NCI-H187 (cell line): ENCODE measurements at places on chromosomes 7 and 10.
A peak's percentile ranks its signal among the peaks of the same experiment; 100 is the strongest.

DNA sequence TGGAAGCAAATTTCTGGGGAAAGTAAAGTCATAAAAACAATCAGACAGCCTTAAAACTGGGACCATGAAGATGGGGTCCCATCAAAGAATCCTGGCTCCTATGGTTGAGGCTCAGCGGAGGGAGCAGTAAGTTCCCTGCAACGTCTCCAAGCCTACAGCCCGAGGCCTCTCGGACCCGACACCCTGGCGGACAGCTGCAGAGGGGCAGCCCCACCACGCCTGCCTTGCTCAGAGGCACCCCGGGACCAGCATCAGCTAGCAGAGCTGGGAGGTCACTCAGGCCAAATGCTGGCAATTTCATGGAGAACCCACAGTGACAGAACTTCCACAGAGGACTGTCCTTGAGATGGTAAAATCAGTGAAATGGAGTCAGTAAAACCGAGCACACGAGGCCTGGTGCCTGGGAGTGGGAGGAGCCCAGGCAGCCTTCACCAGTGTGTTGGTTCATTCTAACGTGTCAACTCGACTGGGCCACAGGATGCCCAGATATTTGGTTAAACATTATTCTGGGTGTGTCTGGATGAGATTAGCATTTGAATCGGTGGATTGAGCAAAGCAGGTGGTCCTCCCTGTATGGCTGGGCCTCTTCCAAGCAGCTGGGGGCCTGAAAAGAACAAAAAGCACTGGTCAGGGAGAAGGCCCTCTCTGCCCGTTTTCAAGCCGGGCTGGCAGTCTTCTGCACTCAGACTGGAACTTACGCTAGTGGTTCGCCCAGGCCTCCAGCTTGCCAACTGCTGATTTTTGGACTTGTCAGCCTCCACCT lies 96.2 kb upstream of the INSIG1 start:
- DNase-seq, result no peak

DNA sequence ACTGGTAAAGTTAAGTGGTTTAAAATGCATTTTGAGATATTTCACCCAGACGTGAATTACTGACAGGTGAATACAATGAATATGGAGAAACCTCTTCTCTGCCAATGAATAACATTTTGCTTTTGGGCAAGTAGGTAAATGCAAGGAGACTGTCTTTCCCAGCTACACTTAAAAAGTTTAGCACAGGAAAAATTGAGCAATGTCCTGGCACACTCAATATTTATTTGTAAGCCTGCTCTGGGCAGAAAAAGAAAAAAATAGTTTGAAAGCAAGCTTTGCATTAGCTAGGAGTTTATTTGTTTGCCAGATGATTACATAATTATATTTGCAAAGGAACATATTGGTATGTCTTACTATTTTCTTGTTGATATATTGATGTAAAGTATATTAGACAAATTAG lies 624.2 kb downstream of the ACTR3B start:
- DNase-seq, result no peak

DNA sequence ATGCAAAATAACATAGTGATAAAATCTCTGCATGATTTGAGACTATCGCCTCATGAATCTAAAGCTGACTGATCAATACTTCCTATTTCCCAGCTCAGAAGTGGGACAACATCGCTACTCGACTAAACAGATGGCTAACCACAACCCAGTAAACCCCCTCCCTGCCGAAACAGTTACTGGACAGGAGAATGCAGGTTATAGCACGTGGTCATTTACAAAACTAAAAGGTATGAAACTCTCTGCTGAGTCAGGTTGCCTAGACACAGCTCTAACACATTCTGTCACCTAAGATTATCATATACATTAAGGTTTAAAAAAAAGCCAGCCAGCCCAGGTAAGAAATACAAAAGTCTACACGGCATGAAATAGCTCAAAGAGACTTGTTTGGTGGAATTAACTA lies 64.0 kb downstream of the CTBP2 start:
- DNase-seq, result no peak

GRCh38 chr10:48442090-48442808 lies 135.8 kb downstream of the MAPK8 start:
- no peak for DNase-seq

DNA sequence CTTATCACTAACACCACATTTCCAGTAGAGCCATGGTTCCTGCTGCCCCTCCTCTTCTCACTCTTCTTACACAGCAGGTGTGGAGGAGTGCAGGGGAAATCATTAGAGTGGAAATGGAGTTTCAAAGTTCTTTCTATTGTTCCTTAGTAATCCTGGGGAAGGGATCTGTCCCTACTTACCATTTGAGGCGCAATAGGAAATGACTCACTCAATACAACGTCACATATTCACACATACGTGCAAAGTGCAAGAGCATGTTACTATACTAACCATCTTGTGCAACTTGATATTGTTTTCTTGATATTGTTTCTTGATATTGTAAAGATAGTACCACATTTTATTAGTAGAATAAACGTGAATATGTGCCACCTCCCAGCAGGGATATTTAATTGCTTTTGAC lies 1010.2 kb downstream of the DNAJB9 start:
- no peak for DNase-seq

GRCh38 chr10:95513941-95514392 lies 47.2 kb downstream of the SORBS1 start:
- DNase-seq, result no peak

GRCh38 chr10:8144496-8144895 lies 90.0 kb downstream of the GATA3 start:
- DNase-seq, result no peak

- no peak for DNase-seq
These were observed 230.7 kb downstream of the VTI1A start for GRCh38 chr10:112677689-112678088.

- DNase-seq, result no peak
These were observed 559.4 kb downstream of the SUGCT start for GRCh38 chr7:40694026-40694809.

- DNase-seq, result no peak
These were observed 33.9 kb downstream of the MALSU1 start for GRCh38 chr7:23332910-23333612.

DNA sequence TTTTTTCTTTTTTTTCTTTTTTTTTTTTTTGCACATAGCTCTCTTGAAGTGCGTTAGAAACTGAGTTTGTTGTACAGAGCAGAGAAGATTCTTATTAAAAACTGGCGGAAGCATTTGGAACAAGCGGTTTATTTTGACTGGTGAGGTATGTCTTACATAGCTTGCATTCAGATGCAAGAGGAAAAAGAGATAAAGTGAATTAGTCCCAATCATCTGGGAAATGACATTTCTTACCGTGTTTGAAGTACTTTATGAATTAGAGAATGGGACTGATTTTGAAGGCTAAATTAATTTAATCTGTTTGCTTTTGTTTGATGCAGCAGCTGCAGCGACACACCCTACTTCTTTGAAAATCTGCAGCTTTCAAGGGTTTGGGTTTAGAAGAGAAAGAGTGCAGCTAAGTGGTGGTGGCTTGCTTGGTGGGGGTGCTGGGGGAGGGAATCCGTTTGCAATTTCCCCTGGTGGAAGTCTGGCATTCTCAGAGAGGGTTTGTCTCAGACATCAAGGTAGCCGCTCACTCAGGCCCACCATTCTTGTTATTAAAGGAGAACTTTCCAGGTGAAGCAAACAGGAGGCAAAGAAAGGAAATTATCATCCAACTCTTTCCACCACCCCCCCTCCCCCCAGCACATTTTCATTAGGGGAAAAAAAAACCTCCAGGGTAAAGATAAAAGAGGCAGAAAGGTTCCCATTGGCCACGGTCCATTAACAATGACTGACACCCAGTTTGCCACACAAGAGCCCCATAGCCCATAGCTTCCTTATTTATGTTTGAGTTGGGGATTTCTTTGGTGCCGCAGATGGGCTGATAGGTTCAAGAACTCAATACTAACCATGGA lies 231.7 kb downstream of the SKIDA1 start:
- DNase-seq, result peak; percentile 28

- DNase-seq, result no peak
These were observed 253.3 kb downstream of the PRPF18 start for GRCh38 chr10:13840036-13840435.

DNA sequence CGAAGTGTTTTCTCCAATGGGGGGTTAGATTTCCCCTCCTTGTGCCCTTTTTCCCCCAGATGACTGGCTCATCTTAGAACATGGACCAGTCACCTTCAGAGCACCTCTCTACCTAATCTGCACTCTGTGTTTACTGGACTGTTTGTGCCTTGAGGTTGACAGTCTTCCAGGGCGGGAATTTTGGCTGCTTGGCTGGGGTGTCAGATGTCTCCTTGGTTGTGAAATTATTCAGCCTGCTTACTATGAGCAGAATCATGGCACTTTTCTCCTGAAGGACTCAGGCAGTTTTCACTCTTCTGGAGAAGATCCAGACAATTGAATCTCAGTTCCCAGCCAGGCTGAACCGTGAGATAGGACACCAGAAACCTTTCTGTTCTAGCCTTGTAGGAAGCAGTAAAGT lies 60.3 kb upstream of the NFKB2 start:
- DNase-seq, result no peak

- no peak for DNase-seq
These were observed 91.8 kb upstream of the TMEM168 start for GRCh38 chr7:112882022-112882421.

GRCh38 chr7:80597875-80598274 lies 40.6 kb upstream of the CD36 start:
- no peak for DNase-seq

DNA sequence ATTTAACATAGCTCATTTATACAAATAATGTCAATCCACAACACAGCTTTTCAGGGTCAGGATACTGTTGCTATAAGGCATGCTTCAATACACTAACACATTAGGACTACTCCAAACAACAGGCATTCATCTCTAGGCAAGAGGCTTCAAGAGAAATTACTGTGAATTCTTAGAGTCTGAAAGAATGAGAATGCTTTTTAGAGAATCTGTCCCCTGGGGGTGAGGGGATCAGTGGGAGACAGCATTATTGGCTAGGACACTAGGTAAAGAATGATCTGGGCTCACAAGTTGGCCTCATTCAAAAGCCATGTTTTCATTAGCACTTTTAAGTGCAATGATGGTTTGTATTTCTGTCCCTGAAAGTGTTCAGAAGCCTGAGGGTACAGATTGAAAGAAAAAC lies 132.6 kb downstream of the SEMA3D start:
- DNase-seq, result no peak

DNA sequence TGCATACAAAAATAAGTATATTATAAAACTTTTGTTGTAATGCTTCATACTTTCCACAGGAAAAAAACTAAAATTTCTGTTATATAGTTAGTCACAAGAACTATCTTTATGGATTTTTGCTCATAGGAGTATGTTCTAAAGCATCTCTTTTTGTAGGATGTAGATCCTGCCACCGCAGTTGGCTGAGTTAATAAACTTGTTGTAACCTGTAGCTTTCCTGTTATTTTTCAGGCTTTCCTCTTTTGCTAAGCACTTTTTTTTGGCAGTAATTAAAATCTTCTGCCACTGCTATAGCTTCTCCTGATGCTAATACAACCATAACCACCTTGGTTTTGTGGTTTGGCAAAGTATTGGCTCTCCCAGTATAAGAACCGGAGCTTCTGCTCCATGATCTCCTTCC lies 60.3 kb downstream of the WNT2 start:
- DNase-seq, result no peak

GRCh38 chr7:120680985-120681384 lies 177.0 kb downstream of the TSPAN12 start:
- no peak for DNase-seq

- no peak for DNase-seq
These were observed 83.8 kb downstream of the COL13A1 start for GRCh38 chr10:69885379-69886013.

DNA sequence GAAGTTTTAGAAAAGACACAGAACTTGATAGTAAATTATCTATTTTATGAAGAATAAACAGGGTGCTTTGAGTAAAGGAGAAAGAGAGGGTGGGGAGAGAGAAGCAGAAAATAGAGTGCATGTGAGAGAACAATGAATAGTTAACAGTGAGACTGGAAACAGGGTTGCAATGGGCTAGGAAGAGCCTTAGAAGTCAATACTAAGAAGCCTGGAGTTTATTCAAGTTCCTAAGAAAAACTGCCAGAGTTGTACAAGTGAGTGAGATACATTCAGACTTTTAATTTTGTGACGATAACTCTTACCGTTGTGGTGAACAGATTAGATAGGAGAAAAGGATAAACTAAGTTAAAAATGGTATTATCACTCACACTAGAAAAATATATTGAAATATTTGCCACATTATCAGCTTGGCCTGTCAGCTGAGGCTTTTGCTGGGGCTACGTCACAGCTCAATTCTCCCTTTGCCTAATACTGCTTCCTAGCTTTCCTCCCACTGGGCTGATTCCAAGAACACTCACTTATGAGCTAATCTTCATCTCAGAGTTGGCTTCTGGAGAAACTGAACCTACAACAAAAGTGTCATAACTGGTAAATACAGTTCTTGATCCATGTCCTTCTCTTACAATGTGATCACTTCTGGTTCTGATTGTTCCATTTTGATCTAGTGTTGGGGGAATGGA lies 92.7 kb downstream of the SEMA3D start:
- DNase-seq, result no peak

GRCh38 chr10:43981232-43981631 lies 332.6 kb upstream of the ZNF32 start:
- no peak for DNase-seq

DNA sequence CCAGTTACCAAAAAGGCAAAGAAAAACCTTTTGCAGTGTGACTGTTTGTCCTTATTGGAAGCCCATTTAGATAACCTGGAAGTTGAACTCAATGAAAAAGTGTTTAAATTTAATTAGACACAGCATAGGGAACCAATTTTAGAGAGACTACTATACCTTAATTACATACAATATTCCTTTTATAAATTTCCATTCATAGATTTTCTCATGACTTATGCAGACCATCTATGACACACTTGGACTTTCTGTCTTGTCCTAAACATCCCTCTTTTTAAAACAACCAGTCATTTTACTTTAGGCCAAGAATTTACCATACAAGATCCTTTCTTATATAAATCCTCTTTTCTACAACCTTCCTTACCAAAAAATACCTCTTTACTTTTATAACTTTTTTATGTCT lies 61.6 kb downstream of the MTURN start:
- no peak for DNase-seq

DNA sequence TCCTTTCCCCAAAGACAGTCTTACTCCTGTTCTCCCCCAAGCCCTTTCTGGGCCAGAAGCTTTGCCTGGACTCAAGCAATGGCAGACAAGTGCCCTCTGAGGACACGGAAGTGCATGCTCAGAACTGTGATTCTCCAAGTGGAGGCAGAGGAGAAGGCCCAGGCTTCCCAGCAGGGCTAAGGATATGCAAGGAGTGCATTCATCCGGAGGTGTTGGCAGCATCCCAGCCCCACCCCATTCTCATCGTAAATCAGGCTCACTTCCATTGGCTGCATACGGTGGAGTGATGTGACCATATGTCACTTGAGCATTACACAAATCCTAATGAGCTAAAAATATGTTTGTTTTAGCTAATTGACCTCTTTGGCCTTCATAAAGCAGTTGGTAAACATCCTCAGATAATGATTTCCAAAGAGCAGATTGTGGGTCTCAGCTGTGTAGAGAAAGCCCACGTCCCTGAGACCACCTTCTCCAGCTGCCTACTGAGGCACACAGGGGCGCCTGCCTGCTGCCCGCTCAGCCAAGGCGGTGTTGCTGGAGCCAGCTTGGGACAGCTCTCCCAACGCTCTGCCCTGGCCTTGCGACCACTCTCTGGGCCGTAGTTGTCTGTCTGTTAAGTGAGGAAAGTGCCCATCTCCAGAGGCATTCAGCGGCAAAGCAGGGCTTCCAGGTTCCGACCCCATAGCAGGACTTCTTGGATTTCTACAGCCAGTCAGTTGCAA lies 1.4 kb upstream of the RBP3 start:
- DNase-seq, result peak; percentile 3

- no peak for DNase-seq
These were observed 51.3 kb upstream of the TCF7L2 start for GRCh38 chr10:112898540-112899390.
